ENCODE measurements at places on chromosomes 11 and 22. TPM values are rescaled to one million over a fixed set of nuclear protein-coding genes. Genes with fewer than 3 reads are reported as not detected.

Gene B4GALNT4
- total RNA-seq, result 21.3 TPM

Gene CASP5
- not detected for total RNA-seq

Gene C1QTNF4
- not detected for total RNA-seq

Gene KCNQ1OT1
- total RNA-seq, result 0.05 TPM

Gene SELENOH
- 131 TPM for total RNA-seq

Gene UPK3A
- total RNA-seq, result not detected

Gene C11orf97
- not detected for total RNA-seq

Gene C11orf91
- total RNA-seq, result 1.0 TPM

Gene OR5D13
- total RNA-seq, result not detected

Gene SHANK3
- total RNA-seq, result 5.4 TPM

Gene OR8D4
- not detected for total RNA-seq

Gene PRDM11
- total RNA-seq, result 6.0 TPM

Gene CCDC73
- 0.06 TPM for total RNA-seq

Data from A549 treated with DMSO at 1 μM for 4 hours (cell line).